Motor neuron (in vitro differentiated cells): ENCODE measurements at places on chromosomes 5 and 9.

DNA sequence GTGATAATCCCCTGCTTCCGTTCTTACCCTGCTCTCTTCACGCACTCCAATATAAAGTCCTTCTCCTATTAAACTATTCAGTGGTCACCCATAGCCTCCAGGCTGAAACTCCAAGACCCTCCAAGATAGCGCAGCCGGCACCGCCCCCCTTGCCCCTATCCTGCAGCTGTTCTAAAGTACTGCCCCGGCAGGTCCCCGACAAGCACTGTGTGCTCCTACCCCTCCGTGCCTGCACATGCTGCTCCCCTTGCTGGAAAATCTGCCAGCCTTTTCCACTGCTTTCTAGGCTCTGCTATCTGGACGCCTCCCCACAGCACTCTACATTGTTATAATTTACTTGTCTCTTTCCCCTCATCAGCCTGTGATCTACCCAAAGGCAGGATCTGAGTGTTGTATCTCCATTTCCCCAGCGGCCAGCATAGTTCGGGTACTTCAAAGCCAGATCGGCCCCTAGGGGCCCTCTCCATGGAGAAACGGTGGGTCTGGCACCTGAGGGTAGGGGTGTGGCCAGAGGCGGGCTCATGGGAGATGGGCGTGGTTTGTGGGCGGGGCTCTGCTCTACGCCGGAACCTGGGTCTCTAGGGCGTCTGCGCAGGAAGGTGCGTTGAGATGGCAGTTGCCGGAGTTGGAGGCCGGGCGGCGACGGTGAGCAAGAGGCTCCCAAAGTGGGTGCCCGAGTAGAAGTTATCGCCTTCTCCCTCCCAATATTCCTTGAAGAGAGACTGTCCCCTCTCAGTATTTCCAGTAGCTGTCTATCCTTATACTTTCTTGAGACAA lies 83.5 kb upstream of the RUSC2 start:
- ATAC-seq = no peak

DNA sequence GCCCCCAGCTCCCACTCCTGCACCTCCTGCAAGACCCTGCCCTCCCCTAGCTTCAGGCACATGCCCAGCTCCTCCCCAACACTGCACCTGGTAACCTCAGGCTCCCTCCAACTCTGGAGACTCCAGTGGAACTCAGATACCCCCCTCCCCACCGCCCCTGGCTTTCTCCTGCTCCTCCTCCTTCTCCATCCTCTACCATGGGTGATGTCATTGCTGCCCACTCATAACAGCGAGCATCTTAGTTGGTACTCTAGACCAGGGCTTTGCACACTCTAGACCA lies 24.7 kb upstream of the CNOT6 start:
- ATAC-seq = no peak

- ATAC-seq = peak; percentile 65
Observed at GRCh38 chr5:115461506-115462290, 82.9 kb downstream of the FEM1C start.

- no peak for ATAC-seq
Observed at GRCh38 chr9:117492476-117492875, 77.6 kb upstream of the ASTN2 start.

DNA sequence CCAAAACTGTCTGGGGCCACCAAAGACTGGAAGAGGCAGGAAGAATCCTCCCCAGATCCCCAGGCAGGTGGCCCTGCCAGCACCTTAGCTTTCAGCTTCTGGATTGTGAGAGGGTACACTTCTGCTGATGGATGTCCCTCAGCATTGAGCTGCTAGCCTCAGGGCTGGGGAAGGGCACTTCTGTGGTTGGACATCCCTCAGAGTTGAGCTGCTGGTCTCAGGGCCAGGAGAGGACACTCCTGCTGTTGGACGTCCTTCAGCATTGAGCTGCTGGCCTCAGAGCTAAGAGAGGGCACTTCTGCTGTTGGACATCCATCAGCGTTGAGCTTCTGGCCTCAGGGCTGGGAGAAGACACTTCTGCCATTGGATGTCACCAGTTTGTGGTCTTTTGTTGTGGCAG lies 83.8 kb upstream of the FCN1 start:
- no peak for ATAC-seq

DNA sequence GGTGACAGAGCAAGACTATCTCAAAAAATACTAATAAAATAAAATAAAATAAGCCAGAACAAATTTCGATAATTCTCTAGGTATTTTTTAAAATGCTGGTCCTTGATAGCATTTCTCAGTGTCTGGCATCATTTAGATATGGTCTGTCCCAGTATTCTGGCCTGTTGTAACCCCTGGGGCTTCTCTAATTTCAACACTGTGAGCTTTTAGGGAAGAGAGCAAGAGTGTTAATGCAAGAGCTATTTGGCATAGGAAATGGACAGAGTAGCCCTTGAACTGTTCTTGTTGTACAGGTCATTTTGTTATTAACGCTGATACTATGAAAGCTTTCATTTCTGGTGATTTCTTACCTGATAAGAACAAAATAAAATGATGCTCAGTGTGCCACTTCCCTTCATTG lies 112.2 kb upstream of the ZNF608 start:
- no peak for ATAC-seq

- ATAC-seq = no peak
Observed at GRCh38 chr9:124613849-124614248, 106.7 kb upstream of the NR5A1 start.

DNA sequence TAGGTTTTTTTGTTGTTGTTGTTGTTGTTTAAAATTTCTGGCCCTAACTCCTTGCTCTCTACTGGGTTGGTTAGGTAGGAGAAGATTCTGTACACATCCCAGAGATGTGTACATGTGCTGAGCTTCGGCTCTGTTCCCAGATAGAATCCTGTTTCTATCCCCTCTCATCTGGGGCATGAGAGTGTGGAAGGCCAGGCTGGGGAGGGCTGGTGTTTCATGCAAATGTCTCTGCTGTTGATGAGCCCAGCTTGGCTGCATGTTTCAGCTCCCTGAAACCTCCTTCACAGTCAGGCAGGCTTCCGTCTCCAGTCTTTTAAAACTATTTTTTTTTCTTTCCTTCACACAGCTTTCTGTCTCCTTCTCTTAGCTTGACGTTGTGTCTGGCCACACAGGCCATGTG lies 526.9 kb upstream of the KLF4 start:
- ATAC-seq = peak; percentile 77

DNA sequence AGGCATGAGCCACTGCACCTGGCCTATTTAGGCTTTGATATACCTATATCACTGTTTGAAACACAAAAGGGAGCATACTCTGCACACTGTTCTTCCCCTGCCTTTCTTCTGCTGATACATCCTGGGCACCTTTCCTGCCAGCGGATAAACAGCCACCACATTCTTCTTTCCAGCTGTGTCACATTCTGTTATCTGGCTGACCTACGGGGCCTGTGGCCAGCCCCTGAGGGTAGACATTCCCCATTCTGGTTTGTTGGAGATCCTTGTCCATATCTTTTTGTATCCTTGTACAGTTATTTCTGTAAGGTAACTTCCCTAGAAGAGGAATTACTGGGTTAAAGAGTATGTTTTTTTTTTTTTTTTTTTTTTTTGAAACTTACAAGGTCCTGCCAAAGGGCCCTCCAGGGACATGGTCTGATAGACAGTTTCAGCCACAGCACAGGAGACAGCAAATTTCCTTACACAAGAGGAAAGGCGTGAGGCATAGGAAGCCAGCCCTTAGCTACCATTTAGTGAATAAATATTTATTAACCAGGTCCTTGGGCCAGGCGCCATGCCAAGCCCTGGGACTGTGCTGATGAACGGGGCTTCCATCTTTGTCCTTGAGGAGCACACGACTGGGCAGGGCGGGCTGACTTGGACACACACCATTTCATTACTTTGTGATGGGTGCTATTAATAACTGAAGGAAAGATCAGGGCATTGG lies 57.8 kb downstream of the ERGIC1 start:
- ATAC-seq = peak; percentile 72

DNA sequence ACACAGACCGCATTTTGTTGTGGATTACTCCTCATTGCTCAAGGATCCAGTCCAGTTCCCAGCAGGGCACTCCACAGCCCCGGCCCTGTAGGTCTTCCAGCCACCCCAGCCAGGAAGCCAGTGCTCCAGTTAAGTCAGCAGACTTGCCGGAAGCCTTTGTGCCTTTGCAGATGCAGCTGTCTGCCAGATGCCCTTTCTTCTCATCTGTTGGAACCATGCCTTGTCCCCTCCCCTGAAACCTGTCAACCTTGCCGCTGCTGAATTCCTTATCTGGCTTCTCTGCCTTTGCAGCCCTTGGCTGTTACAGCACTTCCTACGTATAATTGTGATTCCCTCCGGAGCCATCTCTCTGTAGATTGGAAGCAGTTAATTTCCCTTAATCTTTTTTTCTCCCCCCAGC lies 28.4 kb downstream of the PSAT1 start:
- ATAC-seq = peak; percentile 33

DNA sequence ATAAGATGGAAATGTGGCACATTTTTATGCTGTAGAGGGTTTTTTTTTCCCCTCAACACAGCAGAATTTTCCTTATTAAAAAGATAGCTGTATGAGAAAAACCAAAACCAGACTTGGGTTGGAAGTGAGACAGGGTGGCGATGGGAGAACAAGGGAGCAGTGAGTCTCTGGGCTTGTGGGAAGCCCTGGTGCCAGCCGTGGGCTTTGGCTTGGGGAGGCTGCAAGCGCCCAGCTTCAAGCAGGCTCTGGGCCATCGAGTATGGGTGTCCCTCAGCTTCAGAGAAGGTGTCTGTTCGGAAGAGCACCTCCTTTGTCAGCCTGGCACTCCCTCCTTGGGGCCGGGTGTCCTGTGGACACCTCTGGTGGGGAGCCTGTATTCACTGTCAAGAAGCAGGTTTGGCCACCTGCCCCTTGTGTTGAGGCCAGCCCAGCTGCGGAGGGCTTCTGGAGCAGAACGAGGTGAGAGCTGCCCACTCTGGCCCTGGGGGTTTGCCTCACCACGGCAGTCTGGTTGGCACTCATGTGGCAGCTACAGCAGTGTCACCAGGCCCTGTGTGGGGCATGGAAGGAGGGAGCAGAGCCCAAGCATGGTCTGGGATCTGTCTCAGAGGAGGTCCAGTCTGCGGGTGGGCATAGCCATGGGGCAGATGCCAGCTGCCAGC lies 37.6 kb upstream of the ANGPTL2 start:
- ATAC-seq = no peak

DNA sequence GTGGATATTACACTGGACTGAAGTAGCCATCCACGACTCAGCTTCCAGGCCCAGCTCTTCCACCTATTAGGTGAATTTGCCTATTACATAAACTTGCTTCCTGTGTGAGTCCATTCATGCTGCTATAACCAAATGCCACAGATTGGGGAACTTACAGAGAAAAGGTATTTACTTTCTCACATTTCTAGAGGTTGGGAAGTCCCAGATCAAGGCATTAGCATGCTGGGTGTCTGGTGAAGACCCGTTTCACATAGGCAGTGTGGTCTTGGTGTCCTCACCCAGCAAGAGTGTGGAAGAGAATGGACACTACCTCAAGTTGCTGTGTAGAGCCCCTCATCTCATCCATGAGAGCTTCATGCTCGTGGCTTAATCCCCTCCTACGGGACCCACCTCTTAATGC lies 282.6 kb downstream of the IRX1 start:
- no peak for ATAC-seq

- no peak for ATAC-seq
Observed at GRCh38 chr5:102324714-102325113, 28.6 kb upstream of the SLCO4C1 start.

- ATAC-seq = no peak
Observed at GRCh38 chr5:3201941-3202340, 393.7 kb upstream of the IRX1 start.

DNA sequence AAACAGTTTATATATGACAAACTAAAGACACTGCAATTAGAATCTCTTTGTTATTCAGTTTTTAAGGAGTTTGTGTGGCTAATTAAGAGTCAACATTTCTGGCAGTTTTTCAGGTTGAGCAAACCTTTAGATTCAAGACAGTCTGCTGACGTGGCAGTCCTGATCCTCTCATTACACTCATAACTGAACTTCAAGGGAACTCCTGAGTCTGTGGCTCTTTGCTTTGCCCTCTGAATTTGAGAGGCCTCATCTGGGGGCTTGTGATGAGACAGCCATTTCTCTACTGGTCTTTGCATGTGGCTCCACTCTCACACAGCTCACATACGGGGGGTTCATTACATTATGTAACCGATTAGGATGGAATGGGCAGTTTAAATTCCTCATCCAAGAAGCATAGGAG lies 182.9 kb upstream of the MEF2C start:
- peak; percentile 21 for ATAC-seq

GRCh38 chr9:98300611-98301010 lies 45.2 kb upstream of the TBC1D2 start:
- ATAC-seq = no peak

DNA sequence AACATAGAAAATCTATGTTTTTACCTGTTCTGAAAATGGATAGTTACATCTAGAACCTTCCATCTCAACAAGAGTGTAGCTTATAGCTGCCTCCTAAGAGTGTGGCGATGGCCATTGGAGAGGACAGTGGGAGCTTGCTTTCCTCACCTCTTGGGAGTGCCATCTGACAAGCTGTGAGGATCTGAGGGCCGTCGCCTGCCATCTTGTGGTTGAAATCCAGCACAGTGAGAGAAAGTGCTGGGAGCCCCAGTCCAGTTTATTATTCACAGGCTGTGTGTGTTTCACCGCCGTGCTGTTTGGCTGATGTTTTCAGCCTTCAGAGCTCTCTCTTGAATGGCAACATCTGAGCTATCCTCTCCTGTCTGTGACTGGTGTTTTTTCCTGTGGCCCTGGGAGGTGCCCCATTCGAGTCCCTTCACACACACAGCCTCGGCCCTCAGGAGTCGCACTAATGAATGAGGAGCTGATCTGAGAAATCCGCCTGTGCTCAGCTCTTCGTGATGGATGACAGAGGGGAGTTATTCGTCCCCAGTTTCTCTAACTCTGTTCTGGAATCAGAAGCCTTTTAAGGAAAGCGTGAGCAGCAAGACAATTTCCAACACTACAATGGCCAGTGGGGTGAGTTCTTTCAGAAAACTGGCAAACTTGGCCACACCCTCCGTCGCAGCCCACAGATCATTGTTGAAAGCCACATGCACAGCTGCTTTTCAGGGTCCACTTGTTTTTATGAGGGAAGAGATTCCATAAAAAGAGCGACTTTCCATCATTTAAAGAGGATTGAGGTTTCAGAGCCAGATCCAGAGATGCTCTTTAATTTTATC lies 170.3 kb downstream of the PDZD2 start:
- ATAC-seq = peak; percentile 99

- no peak for ATAC-seq
Observed at GRCh38 chr5:132099076-132099748, 25.6 kb downstream of the CSF2 start.

DNA sequence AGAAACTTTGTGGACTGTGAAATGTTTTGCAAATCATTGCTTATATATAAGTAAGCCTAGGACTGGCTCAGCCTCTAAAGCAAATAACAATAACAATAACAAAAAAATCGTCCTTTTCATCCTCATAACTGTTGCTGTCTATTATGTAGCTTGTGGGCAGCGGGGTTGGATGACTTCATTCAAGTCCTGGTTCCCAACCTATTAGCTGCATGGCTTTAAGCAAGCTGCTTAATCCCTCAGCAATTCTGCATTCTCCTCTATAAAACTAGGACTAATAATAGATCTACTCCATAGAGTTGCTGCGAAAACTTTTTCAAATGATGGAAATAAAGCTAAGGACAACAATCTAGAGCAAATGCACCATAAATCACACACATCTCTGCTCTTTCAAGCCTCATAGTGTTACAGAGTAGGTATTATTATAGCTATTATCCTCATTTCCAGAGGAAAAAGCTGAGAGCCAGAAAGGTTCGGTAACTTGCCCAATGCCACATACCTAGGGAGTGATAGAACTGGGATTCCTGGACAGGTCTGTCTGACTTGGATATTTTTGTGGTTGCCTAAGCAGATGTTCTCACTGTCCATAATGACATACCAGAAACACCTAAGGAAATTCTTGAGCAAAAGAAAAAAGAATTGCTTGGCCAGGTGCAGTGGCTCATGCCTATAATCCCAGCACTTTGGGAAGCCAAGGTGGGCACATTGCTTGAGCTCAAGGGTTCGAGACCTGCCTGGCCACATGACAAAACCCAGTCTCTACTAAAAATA lies 98.8 kb upstream of the ADRA1B start:
- no peak for ATAC-seq
